ENCODE measurements at places on chromosomes 3 and 15.

- peak; percentile 43 for DNase-seq
These were observed 6.9 kb upstream of the RPL35A start for GRCh38 chr3:197942956-197943556.

DNA sequence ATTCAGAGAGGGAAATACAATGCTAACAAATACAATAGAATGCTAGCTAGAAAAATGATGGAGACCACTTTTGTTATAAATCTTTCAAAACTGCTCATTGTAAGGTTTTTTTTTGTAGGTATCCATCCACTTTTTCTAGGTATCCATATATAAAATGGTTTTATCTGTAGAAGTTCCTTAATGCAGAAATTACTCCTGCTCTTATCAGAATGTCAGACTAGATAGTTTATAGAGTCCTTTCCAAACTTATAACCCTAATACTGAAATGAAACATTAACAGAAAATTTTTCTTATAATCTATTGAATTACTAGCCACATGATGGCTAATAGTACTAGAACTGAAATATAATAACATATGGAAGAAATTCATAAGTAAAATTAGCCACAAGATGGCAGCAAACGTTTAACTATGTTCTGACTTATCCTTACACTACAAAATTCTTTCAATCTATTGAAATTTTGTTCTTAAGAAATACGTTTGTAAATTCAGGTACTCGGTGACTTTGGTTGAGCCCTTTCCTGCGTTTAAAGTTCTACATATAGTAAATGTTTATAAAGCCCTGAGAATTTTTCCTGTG lies 58.5 kb downstream of the ECT2 start:
- DNase-seq, result peak; percentile 50

DNA sequence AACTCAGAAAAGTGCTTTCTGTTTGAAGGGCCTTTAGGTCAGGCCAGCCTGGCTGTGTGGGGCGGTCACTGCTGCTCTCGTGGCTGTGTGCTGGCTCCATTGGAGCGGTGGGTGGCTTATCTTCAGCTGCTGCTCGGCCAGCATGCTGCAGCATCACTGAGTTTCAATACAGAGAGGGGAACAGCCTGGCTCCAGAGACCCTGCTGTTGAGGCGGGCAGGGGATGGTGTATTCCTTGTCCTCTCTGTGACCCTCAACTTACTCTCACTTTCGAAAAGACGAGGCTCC lies 248.5 kb upstream of the ONECUT1 start:
- no peak for DNase-seq

- DNase-seq, result no peak
These were observed 56.5 kb upstream of the TMEM108 start for GRCh38 chr3:132981719-132982118.

GRCh38 chr3:9211155-9211950 lies 38.1 kb downstream of the SRGAP3 start:
- DNase-seq, result peak; percentile 13

Data from HFFc6 (cell line).